Activated CD4-positive, alpha-beta T cell treated with anti-CD3 and anti-CD28 coated beads, Interleukin-2, amount 50 U/mL, for 16 hours (primary cell): ENCODE measurements at places on chromosomes 3 and 15.
A peak's percentile ranks its signal among the peaks of the same experiment; 100 is the strongest.

GRCh38 chr3:186004671-186005070, 66.9 kb upstream of the TRA2B start:
- DNase-seq: no peak

GRCh38 chr3:31636694-31637442, 104.1 kb downstream of the STT3B start:
- DNase-seq: peak; percentile 45

- DNase-seq: peak; percentile 29
These were observed 280.7 kb downstream of the NFKBIZ start for GRCh38 chr3:102129760-102130608.

DNA sequence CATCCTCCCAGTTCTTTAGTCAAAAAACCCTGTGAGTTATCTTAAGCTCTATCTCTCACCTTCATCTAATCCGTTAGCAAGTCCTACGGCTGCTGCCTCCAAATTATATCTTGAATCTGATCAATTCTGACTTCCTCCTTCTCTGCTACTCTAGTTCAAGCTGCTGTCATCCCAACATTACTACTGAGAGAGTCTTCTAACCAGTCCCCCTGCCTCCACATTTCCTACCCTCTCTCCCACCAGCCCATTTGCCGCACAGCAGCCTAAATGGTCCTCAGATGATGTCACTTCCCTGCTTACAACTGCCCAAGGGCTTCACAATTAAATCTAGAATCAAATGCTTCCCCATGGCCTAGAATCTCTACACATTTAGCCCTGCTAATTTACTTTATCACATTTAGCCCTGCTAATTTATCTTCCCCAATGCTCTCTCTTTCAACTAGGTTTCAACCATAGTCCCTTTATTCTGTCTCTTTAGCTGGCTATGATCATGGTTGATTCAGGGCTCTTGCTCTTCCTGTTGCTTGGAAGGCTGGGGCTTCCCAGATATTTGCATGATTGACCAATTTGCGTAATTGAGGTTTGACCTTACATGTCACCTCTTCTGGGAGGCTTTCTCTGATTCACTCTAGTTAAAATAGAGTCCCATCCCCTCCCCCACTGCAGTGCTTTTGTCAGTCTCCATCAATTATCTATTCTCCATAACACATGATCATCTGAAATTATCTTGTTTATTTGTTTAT, 11.0 kb upstream of the ARL14 start:
- DNase-seq: no peak

DNA sequence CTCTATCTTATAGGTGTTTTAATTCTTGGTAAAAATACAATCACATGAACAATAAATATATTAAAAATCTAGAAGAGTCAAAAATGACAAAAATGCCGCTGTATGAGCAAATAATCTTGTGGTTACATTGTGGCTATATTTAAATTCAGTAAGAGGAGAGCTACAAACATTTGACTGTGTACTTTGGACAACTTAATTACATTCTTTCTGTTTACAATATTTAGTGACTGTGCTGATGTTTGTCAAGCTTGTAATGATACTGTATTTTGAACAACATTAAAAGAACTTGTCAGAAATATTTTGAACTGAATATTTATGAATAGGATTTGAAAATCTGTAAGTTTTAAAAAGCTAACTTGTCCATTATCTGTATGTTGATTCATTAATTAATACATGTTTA, 598.3 kb downstream of the SI start:
- no peak for DNase-seq

GRCh38 chr15:71768184-71768583, 42.2 kb upstream of the NR2E3 start:
- DNase-seq: no peak

- peak; percentile 32 for DNase-seq
These were observed 663.7 kb downstream of the AGBL1 start for GRCh38 chr15:86743283-86743903.

- DNase-seq: no peak
These were observed 93.2 kb downstream of the GHSR start for GRCh38 chr3:172354931-172355499.

GRCh38 chr3:77053795-77054194, 13.9 kb downstream of the ROBO2 start:
- DNase-seq: no peak

- no peak for DNase-seq
These were observed 34.8 kb downstream of the MCCC1 start for GRCh38 chr3:183064475-183064874.

DNA sequence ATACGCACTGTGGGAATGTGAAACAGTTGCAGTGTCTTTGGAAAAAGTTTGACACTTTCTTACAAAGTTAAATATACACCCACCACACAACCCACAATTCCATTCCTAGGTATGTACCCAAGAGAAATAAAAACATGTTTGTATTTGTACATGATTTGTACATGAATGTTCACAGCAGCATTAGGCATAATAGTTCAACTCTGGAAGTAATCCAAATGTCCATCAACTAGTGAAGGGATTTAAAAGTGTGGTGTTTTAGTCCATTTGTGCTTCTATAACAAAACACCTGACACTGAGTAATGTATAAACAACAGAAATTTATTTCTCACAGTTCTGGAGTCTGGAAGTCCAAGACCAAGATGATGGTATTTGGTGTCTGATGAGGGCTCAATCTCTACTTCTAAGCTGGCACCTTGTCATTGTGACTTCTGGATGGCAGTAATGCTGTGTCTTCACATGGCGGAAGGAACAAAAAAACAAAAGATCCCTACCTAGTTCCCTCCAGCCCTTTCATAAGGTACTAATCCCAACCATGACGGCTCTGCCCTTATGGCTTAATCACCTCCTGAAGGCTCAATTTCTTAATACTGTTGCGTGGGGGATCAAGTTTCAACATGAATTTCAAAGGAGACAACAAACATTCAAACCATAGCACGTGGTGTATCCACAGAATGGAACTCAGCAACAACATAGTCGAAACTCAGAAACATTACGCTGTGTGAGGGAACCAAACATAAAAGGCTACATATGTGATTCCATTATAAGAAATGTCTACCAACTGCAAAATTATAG, 120.5 kb downstream of the AQP9 start:
- no peak for DNase-seq

DNA sequence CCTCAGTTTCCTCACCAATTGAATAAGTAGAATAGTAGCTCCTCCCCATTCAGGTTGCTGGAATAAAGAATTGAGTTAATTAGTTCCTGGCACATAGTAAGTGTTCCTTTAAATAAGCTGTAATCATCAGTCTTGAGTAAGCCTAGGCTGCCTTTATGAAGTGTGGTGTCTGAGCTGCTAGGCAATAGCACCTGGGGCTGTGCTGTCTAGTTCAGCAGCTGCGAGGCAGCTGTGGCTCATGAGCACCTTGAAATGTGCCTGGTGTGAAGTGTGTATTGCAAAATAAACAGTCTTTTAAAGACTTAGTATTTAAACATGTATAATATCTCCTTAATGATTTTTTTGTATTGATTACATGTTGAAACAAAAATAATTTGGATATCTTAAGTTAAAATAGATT, 77.6 kb downstream of the TOP2B start:
- no peak for DNase-seq

GRCh38 chr3:30098243-30098642, 508.2 kb upstream of the TGFBR2 start:
- DNase-seq: no peak

DNA sequence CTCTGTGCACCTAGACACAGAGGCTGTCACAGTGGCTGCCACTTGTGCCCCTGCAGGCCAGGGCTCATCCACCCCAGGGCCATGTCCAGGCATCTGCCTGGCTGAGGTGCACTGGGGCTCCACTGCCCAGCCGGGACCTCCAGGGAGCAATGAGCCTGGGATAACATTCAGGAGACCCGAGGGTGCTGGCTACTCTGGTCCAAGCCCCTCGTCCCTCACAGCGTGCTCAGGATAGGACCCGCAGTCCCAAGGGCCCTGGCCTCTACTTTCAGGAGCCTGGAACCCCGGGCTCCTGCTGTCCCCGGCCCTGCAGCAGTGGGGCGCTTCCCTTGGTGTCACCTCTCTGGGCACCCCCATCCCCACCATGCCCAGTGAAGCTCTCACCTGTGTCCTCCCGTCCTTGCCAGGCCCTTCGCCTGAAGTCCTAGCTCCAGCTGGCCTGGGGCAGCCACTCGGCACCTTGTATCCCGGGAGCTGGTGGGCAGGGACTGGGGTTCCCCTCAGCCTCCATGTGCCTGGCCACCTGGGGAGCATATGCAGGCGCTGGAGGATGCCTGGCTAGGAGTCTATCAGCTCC, 157.8 kb downstream of the NSMCE3 start:
- DNase-seq: no peak

GRCh38 chr3:64082961-64083541, 59.8 kb upstream of the PSMD6 start:
- no peak for DNase-seq

DNA sequence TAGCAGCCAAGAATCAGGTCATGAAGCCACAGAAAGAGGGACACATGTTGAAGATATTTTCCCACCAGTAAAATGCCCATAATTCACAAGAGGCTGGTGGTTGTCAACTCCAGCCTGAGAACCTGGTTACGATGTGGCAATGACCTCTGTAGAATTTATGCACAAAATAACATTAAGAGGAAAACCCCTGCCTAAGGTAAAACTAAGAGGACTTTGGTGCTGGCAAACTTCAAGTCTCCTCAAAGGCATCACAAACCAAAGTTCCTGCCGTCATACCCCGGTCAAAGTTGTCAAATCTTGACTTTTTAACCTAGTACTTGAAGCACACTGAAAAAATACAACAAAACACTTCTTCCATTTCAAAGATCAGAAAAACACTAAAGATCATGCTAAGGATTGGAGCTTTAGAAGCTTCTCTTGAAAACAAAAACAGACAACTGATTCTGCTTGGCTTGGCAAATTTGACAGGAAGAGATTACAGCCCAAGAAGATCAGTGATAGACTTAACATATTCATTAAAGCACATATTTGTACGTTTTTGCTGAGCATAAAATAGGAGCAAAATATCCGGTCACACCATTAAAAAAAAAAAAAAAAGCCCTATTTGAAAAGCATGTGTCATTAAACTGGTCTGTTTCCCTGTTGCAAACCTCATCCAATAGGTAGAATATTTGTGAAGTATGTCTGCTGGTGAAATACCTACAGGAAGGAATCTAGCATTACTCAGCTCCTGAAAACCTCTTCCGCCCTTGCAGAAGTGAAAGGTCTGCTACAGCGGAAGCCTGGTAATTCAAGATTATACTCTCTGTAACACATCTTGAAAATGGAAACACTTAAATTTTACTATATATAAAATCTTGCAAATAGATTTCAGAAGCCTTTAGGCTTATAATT, 22.8 kb downstream of the EIF4E3 start:
- peak; percentile 76 for DNase-seq

GRCh38 chr3:152978152-152978551, 143.2 kb downstream of the P2RY1 start:
- no peak for DNase-seq

GRCh38 chr3:99753268-99753975, 64.2 kb upstream of the CMSS1 start:
- DNase-seq: peak; percentile 52

DNA sequence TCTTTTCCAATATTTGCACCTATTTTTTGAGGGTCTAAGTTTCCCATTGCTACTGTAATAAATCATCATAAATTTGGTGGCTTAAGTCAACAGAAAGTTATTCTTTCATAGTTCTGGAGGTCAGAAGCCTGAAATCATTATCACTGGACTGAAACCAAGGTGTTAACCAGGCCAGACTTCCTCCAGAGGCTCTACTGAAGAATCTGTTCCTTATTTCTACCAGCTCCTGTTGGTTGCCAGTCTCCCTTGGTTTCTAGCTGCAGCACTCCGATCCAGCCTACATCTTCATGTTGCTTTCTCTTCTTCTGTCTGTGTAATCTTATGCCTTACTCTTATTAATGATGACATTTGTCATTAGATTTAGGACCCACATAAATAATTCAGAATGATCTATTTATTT, 22.0 kb upstream of the ARPP21 start:
- no peak for DNase-seq

- DNase-seq: no peak
These were observed 64.2 kb downstream of the BOC start for GRCh38 chr3:113275583-113275928.

GRCh38 chr3:50156549-50157493, 1.7 kb downstream of the SEMA3F start:
- no peak for DNase-seq

- DNase-seq: peak; percentile 62
These were observed 654 bp downstream of the RUBCN start for GRCh38 chr3:197736010-197736490.

GRCh38 chr15:28104326-28104725, 5.2 kb upstream of the OCA2 start:
- DNase-seq: no peak

DNA sequence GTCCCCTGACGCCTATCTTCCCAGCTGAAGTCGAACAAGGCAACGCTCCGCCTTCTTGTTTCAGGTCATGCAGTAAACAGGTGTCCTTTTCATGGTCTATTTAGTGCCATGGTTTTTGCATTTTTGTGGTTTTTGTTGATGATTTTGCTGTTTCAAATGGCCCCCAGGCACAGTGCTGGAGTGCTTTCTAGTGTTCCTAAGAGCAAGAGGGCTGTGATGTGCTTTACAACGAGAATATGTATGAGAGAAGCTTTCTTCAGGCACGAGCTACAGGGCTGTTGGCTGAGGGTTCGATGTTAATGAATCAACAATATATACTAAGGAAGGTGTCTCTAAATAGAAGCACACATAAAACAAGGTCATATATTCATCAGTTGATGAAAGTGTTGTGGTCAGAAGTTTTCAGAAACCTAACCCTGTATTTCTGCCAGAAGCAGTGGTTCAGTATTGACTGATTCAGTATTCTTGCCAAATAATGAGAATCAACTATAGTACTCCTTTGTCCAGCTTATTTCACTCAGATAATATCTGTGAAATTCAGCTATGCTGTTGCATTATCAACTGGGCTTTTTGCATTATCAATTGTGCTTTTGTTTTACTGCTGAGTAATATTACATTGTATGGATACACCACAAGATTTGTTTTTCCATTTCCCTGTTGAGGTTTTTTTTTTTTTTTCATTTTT, 18.5 kb downstream of the LIMD1 start:
- no peak for DNase-seq

DNA sequence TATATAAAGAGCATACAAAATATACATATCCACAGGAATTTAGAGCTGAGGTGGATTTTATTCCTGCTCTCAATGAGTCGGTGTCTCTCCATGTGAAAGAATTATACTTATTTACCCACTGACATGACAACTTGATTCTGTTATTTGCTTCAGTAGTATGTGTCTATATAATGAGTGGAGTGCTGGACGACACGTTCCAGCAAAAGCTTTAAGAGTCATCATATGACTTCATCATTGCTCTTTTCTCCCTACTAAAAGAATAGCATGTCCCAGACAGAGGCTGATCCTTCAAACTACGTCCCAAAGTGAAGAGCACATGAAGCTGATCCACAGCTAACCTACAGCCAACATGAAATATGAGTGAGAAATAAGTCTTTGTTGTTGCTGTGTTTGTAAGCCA, 54.3 kb upstream of the GNB4 start:
- DNase-seq: no peak

DNA sequence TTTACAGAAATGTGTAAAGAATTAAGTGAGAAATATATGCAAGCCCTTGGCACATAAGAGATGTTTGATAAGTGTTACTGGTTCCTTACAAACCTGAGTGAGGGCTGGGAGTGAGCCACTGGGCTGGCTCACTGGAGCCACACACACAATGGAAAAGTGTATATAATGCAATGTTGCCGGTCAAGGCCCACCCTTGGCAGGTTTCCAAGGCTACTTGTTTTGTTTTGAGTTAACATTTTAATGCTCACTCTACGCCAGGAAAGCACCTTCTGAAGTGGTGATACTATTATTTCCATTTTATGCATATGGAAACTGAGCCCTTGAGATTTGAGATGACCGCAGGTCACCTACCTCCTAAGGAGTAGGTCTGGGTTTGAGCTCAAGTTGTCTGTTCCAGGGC, 71.8 kb upstream of the FHIT start:
- DNase-seq: no peak

GRCh38 chr3:44842376-44842775, 19.3 kb upstream of the TMEM42 start:
- no peak for DNase-seq
